ENCODE measurements at places on chromosomes 3 and 15.

DNA sequence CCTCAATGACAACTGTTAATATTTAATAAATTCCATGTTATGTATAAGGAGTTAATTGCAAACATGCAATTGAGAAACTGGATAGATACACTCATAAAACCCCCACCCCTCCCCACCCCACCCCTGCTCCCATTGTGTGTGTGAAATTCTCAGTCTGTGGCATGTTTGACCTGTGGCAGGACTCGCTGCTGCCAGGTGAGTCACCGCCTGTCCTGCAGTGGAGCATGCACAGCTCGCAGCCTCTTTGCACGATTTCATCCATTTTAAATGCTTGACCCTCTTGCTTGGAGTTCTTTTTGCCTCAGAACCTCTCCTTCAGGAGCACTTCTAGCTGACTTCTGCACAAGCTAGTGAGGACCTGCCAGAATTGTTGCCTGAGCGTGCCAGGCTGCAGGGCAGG lies 5.3 kb upstream of the APEH start:
- no peak for DNase-seq

DNA sequence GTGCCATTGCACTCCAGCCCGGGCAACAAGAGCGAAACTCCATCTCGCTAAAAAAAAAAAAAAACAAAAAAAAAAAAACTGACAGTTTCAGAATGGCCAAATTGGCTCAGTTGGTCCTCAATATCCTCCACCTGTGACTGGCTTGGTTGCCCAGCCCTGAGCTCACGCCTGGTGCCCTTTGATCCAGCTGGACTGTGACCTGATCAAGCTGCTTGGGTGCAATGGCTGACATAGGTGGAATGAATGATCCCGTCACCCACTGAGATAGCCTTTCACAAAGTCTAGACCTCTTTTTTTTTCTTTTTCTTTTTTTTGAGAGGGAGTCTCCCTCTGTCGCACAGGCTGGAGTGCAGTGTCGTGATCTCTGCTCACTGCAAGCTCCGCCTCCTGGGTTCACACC lies 254.6 kb downstream of the FOXP1 start:
- no peak for DNase-seq

DNA sequence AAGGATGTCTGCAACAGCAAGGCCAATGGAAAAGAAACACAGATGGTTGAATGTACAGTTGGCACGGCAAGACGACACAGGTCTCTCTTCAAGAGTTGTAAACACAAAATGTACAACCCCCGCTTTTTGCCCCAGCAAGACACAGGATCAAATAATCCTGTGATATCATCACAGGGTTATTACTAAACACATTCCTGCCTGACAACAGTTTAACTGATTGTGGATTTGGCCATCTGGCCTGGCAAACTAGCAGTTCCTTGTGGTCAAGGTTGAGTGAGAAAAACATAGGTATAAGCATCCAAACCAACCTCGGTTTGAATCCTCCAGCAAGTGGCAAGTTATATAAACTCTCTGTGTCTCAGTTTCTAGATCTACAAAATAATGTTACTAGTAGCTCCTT lies 23.4 kb downstream of the PARP16 start:
- no peak for DNase-seq

GRCh38 chr15:85607141-85607806 lies 187.5 kb downstream of the KLHL25 start:
- no peak for DNase-seq

GRCh38 chr3:49709852-49710251 lies 9.6 kb downstream of the AMIGO3 start:
- no peak for DNase-seq

DNA sequence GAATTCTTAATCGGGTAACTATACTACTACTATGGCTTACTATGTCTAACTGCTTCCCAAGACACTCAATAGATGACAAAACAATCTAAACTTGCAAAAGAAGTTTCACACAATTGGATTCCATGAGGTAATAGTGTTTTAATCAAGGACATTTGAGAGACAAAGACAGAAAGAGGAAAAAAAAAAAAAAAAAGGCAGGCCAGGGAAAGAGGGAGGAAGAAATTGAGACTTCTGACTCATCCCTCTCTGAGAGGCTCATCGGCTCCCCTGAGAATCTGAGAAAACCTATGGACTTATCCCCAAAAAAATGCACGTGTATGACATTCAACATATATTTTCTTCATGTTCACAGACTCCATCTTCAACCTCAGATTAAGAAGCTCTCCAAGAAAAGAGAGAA lies 61.0 kb downstream of the SCAPER start:
- DNase-seq: no peak

GRCh38 chr15:56339594-56339993 lies 25.6 kb upstream of the TEX9 start:
- DNase-seq: no peak

DNA sequence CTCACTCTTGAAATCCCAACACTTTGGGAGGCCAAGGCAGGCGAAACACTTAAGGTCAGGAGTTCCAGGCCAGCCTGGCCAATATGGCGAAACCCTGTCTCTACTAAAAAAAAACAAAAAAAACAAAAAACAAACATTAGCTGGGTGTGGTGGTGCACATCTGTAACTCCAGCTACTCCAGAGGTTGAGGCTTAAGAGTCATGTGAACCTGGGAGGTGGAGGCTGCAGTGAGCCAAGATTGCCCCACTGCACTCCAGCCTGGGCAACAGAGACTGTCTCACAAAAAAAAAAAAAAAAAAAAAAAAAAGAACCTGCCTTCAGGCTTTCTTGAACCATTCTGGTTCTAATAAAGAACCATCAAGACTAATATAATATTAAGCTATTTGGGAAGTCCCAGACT lies 16.5 kb downstream of the ARPP19 start:
- no peak for DNase-seq

DNA sequence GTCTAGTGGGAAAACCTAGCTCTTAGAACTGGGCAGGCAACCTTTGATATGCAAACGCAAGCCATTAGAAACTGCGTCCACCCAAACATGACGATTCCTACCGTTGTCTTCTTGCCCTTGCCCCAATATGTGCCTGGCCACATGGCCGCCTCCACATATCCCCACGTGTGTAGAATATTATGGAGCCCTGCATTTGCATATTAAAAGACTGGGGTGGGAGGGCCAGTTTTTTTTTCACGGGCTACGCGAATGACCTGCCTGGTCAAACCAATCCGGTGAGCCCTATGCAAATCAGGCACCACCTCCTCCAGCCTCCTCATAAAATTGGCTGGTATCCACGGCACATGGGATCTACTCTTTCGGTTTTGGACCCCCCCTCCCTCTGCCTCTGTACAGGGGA lies 381.0 kb upstream of the RGMA start:
- no peak for DNase-seq

DNA sequence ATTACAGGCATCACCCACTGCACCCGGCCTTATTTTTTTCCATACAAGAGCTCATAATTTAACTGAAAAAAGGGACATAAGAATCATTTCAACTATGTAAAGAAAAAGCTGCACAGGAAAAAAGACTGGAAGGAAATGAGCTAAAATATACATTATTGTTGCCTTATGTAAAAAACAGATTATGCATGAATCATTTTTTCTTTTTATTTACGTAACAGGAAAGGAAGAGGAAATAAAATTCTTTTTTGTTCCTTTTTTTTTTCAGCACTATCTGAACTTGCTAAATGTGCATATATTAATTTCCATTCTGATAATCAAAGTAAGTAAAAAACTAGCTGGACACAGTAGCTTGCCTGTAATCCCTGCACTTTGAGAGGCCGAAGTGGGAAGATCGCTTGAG lies 12.1 kb downstream of the KIF9 start:
- DNase-seq: no peak

DNA sequence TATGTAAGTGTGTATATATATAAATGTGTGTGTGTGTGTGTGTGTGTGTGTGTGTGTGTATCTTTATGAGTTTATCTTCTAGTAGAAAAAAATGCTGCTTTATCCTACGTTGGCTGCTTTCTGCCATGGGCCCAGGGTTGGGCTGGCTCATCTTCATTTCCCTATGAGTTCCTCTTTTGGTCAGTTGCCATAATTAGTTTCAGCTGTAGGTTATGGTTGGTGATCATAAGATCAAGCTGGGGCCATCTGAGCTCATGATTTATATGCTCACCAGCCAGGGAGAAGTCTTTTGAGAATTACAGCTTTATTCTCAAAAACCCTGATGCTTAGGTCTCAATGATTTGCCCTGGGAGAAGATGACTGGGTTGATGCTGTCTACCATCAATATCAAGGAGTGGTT lies 775.8 kb upstream of the ARPP21 start:
- DNase-seq: no peak

GRCh38 chr3:52507359-52507758 lies 12.2 kb downstream of the STAB1 start:
- DNase-seq: no peak

DNA sequence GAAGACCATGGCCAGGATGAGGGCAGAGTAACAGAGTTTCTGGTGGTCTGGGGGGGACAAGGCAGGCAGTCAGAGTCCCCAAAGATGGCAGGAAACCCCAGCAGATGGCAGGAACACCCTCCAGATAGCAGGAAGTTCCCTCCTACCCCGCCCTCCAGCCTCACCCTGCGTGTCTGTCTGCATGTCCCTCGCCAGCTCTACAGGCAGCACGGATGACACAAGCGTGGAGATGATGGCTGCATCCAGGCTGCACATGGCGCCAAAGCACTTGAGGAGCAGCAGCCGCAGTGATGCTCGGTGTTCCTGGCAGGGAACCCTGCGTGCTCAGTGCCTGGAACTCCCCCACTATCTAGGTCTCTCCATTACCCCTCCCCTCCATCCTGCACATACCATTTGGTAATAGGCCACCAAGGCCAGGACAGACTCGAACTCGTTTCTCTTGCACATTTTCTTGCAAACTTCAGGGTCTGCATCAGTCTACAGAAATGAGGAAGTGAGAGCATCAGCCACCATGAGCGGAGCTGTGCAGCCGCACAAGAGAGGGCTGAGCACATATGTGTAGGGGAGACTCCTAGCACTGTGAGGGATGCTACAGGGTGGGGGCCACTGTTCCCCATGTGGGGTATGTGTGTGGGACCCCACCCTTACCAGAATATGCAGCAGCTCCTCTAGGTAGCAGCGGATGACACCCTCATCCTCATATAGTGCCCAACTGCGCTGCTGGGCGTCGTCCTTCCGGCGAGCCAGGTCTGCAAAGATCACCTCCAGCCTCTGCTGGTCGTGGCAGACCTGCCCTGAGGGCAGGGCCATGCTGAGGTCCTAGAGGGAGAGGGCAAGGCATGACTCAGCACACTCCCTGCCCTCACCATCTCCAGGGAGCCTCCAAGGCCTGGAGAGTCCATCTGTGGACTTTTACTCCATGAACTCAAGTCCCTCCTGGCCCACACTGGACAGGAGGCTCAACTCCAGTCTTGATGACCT lies 6.0 kb downstream of the NCKIPSD start:
- DNase-seq: no peak

DNA sequence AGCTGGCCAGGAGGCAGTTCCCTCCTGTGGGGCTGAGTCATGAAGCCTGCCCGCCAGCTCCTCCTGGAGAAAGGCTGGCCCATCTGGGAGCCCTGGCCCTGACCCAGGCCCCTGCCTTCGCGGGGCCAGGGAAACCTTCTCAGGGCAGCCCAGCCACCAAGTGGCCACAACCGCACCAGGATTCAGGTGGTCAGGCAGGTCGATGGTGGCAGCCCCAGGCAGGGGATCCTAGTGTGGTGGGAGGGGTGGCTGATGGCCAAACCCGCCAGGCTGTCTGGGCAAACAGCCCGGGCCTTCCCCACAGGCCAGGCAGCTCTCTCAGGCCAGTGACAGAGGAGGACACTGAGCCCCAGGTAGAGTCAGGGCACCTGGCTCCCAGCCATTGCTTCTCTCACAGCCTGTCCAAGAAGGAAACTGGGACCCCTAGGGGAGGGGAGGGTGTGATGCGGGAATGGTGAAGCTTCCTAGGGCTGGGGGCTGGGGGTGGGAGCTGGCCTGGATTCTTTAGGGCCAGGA lies 1.2 kb downstream of the TWF2 start:
- DNase-seq: peak; percentile 31

DNA sequence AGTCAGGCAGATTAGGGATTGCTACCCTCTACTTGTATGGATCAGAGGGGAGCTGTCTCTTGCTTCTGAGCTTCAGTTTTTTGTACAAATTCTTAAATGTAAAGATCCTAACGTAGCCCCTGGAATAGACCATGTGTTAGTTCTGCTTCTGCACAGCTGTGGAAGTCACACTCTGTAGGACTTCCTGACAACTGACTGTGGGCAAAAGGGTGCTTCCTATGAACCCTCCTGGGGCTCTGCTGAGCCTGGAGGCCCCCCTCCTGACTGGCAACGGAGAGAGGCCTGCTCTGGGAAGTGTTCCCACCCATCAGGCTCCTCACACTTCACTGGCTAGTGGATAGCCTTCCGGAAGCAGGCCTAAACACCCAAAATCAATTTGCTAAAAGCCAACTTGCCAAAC lies 131.0 kb downstream of the RPLP1 start:
- no peak for DNase-seq

GRCh38 chr3:151635905-151636304 lies 97.8 kb upstream of the AADACL2 start:
- DNase-seq: no peak

GRCh38 chr3:149620291-149621020 lies 37.4 kb downstream of the WWTR1 start:
- no peak for DNase-seq

DNA sequence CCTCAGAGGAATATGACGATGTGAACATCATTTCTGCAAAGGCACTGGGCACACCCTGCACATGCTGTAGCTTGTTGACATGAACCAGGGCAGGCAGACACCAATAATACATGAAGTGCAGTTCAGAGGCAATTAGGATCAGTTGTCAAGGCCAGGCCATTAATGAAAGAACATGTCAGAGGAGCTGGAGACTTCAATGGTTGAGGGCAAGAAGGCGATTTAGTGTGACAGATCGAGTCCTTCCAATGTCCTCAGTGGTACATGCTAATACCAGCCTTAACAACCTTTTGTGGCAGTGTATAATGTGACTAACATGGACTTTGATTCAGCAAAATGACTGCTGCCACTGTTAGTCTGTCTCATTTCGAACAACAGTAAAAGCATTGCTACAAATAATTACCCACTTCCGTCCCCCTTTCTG lies 205.2 kb upstream of the NANOGP8 start:
- no peak for DNase-seq

DNA sequence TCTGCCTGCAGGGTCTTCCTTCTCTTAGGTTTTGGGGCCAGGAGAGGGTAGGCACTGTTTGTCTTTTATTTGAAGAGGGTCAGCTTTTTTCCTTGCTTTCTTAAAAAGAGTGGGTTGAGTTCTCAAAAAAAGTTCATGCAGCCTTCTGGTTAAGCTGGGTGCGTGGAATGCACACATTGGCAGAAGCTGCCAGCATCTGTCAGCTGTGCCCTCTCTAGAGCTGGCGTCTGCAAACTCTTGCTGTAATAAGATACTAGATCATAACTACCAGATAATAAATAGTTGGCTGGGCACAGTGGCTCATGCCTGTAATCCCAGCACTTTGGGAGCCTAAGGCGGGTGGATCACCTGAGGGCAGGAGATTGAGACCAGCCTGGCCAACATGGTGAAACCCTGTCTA lies 373.4 kb downstream of the OCA2 start:
- no peak for DNase-seq

GRCh38 chr3:118850687-118851086 lies 184.0 kb downstream of the IGSF11 start:
- no peak for DNase-seq

- no peak for DNase-seq
Measured at GRCh38 chr3:190125436-190126068, 4.9 kb upstream of the P3H2 start.

GRCh38 chr15:75651810-75652543 lies 4.3 kb downstream of the SNX33 start:
- DNase-seq: no peak
